ENCODE measurements at places on chromosomes 6 and 20.

DNA sequence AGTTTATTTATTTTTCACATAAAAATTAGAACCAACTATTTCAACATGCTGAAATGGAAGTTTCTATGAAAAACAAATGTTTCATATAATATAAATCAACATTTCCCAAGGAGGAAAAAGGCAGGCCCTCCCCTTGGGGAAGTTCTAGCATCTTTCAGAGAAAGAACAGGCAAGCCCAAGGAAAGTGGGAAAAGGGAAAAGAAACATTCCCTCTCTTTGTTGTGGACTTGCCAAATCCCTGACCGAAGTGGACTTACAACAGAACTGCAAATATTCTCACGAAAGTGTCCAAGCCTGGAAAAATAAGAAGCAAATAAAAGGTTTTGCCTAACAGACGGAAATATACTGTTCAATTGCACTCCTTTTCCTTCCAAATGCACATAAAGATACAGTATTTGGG, 214.4 kb downstream of the ATXN1 start:
- DNase-seq, result no peak

DNA sequence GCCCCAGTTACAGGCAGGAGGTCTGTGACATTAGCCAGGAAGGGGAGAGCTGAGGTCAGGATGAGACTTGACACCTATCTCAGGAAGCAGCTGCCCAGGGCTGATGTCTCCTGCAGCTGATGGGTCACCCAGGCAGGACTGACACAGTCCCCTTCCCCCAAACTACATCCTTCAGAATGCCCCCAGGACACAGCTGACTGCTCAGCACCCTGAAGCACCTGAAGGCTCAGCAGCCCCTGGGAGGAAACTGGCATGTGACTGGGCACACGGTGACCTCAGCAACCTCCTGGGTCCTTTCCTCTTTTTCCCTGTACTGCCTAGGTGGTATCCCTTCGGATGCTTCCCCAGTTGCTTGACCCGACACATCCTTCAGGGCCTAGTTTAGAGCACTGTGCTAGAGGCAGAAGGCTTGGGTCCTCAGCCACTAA, 1.9 kb downstream of the SDC4 start:
- DNase-seq, result no peak

DNA sequence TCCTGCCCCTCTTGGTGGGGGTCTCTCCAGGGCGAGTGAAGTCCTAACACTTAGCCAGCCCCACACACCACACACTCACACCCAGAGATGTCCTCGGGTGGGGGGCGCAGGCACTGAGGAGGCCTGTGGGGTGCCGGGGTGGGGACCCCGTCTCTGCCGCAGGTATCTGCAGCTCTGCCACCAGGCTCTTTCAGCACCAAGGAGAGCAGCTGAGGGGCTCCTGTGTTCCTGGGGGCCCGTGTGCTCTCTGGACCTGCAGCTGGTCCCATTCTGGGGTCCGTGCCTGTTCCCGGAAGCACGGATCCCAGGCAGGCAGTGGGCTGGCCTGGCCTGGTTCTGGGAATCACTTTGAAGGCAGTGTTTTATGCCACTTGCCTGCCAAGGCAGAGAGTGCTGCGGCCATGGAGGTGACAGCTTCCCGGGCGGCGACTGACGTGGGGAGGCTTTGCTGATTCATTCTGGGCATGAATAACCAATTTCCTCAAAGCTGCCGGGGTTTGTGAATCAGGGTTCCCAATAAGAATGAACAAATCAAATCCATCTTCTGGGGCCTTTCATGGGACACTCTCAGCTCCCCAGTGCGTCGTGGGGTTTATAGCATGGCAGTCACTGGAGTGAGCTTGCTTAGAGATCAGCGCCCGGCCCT, 54.4 kb upstream of the SLCO4A1 start:
- no peak for DNase-seq

DNA sequence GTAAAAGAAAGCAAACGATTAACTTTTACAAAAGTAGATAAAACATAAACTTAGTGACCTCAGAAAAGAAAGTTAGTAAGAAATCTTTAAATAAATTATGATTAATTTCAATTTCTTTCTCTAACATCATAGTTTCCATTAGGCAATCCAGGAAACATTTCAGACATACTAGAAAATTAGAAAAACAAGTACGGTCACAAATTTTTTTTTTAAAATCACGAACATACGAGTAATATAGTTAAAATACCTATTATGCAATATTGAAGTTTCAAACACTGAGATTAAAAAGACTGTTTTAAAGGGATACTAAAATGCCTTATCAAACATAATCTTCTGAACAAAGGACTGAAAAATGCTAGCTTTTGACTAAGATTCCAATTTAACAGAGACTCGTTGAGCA, 26.2 kb downstream of the NOL7 start:
- no peak for DNase-seq

DNA sequence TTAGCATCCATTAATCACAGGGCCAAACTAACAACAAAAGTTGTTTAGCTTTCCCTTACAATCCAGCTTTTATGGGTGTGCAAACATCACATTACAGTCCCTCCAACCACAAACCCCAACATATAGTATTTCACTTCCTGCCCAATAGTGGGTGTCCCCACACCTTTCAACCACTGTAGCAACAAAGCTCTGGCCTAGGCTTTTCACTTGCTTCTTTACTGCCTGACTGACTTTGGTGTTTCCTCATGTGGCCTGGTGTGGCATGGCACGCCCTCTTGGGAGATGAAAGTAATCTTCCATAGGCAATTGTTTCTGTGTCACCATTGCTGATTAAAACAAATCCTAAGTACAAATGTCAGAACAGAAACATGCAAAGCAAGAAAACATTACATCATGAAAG, 46.3 kb downstream of the MCM8 start:
- no peak for DNase-seq

GRCh38 chr6:1122083-1122482, 189.8 kb upstream of the FOXQ1 start:
- DNase-seq, result no peak

DNA sequence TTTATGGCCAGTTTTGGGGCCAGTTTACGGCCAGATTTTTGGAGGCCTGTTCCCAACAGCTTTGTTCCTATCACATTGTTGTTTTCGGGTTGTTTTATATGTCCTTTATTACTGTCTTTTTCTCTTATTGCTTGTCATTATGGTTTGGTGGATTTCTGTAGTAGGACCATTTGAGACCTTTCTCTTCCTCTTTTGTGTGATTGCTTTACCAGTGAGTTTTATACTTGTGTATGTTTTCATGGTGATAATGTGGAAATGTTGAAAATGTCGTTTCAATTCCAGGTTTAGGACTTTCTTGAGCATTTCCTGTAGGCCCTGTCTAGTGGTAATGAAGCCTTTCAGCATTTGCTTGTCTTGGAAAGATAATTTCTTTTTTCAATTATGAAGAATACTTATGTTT, 17.8 kb downstream of the HLA-B start:
- DNase-seq, result no peak

DNA sequence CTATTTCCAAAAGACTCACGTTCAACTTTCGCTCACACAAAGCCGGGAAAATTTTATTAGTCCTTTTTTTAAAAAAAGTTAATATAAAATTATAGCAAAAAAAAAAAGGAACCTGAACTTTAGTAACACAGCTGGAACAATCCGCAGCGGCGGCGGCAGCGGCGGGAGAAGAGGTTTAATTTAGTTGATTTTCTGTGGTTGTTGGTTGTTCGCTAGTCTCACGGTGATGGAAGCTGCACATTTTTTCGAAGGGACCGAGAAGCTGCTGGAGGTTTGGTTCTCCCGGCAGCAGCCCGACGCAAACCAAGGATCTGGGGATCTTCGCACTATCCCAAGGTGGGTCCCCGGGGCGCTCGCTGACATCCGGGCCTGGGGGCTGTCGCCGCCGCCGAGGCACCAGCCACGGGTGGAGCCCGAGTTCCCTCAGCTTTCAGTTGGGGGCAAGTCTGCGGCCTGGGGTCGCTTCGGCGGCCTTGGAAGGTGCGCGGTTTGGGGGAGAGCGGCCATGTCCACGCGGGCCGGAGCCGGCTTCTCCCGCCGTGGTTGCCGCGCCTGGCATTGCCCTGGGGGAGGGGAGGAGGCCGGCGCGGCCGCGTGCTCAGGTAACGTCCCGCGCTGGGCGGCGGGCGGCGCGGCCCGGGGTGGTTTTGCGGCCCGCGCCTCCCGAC, 429 bp downstream of the AMD1 start:
- no peak for DNase-seq

DNA sequence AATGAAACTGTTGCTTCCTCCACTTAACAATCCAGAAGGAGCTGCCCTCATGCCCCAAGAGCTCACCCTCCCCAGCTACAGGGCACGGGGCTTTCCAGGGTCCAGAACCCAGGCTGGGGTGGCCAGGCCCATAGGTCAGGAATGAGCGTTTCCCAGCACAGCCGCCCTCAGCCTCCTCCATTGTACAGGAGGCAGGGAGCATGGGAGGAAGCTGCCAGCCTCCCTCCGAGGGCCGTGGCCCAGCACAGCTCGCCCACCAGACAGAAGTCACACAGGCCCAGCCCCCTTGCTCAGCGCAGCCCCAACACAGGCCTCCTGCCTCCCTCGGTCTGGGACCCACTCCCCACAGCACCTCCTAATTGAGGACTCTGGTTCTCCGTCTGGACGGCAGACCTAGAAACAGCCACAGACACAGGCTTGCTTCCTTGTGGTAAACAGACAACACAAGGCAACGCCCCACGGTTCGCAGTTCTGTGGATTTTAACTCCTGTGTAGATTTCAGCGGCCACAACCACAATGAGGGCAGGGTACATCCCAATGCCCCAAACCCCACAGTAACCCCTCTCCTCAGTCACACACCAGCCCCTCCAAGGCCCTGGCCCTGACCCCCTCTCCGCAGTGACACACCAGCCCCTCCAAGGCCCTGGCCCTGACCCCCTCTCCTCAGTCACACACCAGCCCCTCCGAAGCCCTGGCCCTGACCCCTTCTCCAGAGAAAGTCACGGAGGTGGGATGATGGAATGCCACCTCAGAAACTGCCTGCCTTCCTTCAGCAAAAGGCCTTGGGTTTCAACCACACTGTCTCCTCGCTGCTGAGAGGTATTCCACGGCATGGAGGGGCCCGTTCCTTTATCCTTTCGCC, 173.5 kb downstream of the DLL1 start:
- no peak for DNase-seq

DNA sequence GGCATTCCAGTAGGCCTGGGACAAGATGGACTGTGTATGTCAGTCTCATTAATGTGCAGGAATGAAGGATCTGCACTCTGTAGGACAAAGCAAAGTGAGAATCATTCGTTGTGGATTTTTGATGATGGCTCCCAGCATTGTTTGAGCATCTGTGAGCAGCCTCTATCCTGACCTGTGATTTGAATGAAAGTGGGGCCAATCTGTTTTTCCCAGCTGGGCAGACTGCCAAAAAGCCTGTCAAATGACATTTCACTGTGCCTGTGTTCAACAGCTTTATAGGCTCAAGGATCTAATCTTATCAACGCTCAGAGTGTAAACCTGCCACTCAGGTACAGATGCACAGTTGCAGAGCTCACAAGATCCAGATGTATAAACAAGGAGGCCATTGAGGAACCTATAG, 86.7 kb upstream of the SYNDIG1 start:
- no peak for DNase-seq

DNA sequence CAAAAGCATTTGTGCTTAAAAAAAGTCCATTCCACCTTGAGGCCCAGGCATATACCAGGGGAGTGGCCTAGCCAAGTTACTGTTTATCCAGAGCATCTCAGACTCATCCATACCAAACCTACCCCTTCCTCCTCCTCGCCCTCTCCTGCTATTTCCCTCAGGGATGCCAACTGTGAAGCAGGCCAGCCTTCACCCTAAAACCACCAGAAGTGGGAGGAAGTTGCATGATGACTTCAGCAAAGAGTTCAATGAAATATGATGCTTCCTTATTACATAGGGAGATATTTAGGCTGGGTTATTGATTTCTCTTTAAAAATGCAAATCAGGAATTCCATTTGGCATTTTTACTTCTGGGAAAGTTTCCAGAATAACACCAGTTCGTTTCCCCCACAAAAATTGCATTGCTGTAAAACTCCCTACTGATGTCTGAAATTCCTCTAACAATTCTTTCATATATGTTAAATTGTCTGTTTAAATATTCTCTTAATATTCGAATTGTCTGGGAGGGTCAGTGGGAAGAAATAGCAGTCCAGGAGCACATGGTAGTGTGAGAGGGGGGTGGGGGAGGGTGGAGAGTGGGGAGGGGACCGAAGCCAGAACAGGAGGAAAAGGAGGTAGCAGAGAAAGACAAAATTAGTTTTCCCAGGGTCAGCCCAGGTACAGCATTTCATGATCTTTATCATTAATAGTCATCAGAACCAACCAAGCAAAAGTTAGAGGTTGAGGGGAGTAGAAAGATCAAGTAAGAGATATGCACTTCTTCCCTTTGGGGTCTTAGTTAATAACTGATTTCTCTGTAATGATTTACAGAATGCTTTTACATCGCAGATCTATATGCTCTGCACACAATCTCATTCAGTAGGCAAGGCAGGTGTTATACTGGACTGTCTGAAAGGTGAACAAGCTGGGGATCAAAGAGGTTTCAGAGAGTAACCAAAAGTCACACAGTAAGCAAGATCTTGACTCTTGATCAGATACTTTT, 1.7 kb upstream of the TCP11 start:
- no peak for DNase-seq

GRCh38 chr6:14246876-14247275, 129.3 kb downstream of the CD83 start:
- DNase-seq, result no peak

- no peak for DNase-seq
These were observed 23.4 kb upstream of the RNF144B start for GRCh38 chr6:18363746-18364145.

- peak; percentile 20 for DNase-seq
These were observed 606 bp downstream of the ID4 start for GRCh38 chr6:19837511-19838441.

DNA sequence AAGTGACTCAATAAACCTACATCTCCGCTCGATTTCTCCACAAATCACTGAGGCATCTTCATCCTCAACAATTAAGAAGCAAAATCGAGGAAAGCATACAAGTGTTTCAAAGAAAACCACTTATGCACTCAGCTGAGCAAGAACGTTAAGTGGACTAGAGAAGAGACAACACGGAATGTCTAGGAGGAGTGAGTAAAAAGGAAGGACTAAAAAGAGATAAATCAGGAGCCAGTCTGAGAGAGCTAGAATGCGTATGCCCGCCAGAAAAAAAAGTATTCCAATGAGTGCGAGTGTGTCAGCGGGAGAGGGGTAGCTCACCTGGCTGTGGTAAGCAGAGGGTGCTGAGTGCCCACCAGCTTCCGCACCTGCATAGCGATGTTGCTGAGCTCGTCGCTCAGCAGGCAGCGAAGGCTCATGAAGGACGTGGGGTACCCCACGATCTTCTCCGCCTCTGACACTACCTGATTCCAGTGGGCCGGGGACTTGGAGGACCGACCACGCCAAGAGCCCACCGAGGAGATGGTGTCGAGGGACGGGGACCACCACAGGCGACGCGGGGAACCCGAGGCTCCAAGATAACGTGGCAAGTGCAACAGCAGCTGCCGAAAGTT, 587 bp downstream of the PDSS2 start:
- DNase-seq, result peak; percentile 59

Measured in NCI-H774 (cell line).